ENCODE measurements at places on chromosomes 12 and 14. TPM values are rescaled to one million over a fixed set of nuclear protein-coding genes. Genes with fewer than 3 reads are reported as not detected.

DNA sequence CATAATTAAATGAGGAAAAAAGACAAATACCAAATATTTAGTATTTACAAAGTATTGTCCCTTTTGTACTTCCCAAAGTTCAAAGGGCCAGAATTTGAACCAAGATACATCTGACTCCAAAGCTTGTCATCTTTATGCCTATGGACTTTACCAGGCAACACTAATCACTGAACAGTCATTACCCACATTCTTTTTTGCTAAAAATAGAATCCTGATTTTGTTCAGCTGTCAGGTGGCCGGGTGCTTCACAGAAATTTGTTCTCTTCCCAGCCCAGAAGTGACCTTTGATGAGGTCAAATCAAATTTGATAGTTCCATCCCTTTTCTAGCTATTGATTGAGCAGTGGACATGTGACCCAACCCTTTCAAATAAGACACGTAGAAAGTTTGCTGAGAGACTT lies 121.6 kb downstream of the LLPH start:
- no peak for DNase-seq

- DNase-seq = no peak
Measured at GRCh38 chr14:90700933-90701776, 115.1 kb downstream of the TTC7B start.

- no peak for DNase-seq
Measured at GRCh38 chr12:88985631-88986030, 366.7 kb downstream of the DUSP6 start.

- DNase-seq = no peak
Measured at GRCh38 chr12:88897723-88898122, 317.5 kb upstream of the KITLG start.

DNA sequence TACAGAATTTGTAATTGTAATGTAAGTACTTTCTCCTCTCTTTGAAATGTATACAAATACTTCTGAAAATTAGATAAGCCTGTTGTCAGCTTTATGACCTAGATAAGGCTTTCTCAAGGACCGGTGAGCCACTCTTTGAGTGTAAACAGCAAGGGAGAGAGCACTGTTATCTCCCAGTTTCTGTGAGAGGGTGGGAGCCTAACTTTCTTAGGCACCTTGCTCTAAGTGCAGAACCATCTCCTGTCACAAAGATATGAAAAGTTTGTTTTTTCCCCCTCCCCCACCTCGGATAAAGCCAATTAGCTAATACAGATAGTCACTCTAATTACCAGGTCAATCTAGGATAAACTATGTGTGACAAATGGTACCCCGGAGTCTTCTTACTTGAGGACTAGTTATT lies 35.8 kb downstream of the CAPS2 start:
- no peak for DNase-seq

- no peak for DNase-seq
Measured at GRCh38 chr12:7046383-7047105, 14.0 kb upstream of the C1S start.

GRCh38 chr12:116135209-116135930 lies 142.1 kb downstream of the MED13L start:
- DNase-seq = no peak

GRCh38 chr14:93917141-93917540 lies 10.0 kb upstream of the FAM181A start:
- DNase-seq = no peak

GRCh38 chr14:55500219-55500701 lies 59.8 kb upstream of the TBPL2 start:
- DNase-seq = peak; percentile 57

DNA sequence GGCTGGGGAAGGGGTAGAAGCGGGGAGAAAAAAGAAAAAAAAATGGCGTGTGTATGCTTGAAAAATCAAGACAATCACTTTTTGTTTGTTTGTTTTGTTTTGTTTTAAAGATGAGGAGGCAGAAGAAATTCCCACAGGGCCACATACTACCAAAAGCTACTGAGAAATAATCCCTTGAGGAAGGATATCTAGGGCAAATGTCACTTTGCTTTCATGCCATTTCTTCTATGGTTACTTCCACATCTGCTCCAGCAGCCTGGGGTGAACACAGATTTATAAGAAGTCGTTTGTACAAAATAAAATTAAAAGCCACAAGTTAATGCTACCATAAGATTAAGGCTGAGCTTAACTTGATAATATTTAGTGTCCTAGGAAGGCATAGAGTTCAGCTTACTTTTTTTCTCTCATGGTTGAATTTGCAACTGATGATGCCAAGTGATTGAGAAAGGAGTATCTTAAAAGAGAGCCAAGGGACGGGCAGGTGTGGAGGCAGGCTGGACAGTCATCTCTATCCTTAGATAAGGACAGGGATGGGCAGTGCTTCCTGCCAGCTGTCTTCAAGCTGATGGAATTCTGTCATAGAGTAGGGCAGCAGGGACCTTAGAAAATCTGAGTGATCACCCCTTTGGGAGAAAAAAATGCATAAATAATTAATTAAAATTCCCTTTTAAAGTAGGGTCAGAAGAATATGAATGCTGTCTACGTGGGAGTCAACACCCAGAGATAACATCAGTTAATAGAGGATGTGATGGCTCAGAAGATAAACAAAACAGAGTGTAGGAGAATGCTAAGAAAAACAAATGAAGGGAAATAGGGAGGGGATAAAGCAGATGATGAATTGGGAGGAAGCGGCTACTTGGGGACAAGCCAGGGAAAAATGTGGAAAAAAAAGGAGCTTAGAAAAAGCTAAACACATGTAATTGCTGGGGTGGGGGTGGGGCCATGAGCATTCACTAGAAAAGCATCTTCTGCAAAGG lies 57.1 kb downstream of the DYRK2 start:
- no peak for DNase-seq

DNA sequence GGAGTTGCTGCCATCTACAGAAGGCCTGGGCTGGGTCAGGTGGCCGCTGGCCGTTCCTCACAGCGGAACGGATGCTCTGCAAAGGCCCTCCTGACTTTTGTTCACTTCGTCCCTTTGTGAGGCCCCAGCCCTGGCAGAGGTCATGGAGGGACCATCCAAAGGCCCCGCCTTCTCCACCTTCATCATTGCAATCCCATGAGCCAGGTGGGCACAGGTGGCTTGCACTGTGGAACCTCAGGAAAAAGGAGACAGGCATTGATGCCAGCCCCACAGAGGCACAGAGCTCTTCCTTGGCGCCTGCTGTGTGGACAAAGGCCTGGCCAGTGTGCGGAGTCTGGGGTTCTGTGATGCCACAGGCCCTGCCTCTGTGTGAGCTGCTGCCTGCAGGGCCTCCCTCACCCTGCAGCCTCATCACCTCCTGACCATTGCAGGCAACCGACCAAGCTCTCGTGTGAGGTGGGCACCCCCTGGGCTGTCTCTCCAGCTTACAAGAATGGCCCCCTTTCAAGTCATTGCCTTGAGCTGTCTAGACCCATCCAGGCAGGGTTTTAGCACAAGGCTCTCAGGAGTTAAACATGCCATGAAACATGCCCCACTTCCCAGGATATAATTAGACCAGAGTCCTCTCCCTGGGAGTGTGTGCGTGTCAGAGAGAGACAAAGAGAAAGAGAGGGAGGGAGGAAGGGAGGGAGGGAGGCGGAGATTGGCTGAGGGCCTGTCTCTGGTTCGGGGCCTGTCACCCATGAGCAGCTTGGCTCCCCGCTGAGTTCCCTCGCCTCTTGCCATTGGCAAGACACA lies 19.3 kb downstream of the NFKBIA start:
- DNase-seq = peak; percentile 75

- DNase-seq = no peak
Measured at GRCh38 chr14:68225321-68225720, 405.7 kb downstream of the RAD51B start.

GRCh38 chr12:95497031-95497430 lies 23.1 kb downstream of the METAP2 start:
- no peak for DNase-seq

DNA sequence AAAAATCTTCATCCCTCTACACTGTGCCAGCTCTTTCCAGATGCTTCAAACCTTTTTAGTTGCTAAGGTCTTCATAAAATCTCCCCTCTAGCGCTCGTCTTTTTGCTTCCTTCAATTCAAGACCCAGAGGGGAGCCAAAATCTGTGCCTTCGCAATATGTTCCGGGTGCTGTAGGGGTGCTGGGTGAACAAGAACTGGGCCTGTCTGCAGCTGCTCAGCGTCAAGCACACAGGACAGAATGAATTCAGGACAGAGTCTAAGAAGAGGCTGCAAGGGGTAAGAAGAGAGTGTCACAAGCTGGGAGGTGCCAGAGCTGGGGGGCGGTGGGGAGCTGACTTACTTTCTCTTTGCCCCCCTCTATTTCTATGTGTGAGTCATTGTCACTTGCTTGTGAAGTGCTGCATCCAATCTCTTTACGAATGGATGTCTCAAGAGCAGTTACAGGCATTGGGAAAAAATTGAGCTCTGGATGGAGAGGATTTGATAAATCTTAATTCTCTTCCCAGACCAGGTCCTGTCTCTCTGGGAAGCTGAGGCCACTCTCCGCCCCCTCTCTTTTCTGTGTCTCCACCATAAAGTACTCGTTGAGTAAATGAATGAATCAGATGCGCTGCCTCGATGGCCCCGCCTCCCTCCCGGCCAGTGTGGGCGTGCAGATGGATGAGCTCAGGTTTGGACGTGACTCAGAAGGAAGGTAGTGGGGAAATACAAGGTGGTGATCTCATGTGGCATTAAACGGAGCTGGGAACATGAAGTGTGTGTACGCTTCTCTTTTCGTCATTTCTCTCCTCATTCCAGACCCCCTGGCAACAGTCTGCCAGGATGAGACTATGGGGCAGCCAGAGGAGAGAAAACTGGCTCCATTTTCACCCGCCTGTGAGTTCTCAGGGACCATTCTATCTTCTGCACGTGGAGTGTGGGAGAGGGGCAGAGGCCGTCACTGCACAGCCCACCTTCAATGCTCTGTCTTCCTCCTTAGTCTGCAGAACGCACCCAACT lies 91.3 kb downstream of the TSPAN9 start:
- DNase-seq = no peak

DNA sequence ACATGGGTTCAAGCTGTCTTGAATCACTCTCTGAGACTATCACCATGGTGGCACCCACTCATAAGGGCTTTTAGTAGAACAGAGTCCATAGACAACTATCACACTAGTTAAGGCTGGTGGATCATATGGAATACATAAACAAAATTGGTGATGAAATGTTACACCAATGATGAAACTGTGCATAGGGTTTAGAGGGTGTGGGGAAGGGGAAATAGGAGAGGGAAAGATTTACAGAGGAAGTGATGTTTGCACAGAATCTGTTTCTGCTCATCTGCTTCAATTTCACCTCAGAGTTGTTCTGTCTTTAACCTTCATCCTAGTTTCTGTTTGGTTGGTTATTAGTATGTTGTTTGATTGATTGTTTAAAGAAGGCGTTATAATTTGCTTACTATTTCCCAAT lies 2.4 kb upstream of the RXYLT1 start:
- no peak for DNase-seq

GRCh38 chr14:74919421-74920165 lies 3.5 kb downstream of the RPS6KL1 start:
- DNase-seq = no peak

DNA sequence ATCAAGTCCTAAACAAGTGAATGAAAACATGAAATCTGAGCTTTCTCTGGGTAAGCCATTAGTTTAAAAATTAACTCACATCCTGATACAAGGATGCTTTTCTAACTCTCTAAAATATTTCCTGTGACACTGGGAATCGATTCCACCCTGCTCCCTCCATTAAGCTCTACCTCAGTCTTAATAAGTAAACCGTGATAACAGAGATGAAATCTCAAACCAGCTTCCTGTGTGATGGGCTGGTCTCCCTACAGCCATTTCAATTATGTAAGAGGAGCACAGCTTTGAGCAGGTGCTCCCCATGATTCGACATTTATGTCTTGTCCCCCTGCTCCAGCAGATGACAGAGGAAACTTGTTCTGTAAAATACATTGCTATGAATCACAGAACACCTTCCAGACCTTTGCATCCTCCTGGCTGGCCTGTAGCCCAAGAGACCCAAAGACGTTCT lies 59.0 kb downstream of the GAS2L3 start:
- DNase-seq = no peak

DNA sequence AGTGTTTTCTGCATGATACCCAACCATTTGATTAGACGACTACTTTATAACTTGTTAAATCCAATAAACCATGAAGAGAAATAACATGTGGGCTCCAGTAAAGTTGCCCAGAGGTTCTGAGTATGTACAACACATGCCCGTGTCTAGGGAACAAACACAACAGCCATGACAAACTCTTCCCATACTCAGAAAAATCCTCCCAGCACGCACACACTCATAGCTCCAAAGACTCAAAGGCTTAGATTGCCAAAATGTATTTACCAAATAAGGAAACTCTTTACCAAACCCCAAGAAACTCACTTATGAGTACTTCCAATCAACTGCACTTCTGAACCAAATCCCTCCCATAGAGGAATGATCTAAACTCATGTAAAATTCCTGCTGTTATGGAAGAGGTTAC lies 17.3 kb downstream of the SART3 start:
- no peak for DNase-seq

DNA sequence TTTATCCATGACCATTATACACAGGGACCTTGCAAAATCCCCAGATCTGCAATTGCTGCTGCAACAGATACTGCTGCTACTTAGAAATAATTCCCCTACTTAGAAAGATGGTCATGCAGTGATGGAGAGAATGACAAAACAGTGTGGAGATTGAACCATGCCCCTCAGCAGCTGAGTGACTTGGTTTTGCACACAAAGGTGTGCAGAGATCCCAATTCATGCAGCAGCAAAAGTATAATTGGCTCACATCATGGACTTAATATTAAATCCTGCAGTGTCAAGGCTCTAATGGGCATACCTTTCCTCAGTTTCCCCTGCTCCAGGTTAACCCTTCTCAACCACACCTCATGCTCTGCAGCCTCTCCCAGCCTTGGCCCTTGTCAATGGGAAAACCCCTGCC lies 3.0 kb upstream of the KRT78 start:
- no peak for DNase-seq

DNA sequence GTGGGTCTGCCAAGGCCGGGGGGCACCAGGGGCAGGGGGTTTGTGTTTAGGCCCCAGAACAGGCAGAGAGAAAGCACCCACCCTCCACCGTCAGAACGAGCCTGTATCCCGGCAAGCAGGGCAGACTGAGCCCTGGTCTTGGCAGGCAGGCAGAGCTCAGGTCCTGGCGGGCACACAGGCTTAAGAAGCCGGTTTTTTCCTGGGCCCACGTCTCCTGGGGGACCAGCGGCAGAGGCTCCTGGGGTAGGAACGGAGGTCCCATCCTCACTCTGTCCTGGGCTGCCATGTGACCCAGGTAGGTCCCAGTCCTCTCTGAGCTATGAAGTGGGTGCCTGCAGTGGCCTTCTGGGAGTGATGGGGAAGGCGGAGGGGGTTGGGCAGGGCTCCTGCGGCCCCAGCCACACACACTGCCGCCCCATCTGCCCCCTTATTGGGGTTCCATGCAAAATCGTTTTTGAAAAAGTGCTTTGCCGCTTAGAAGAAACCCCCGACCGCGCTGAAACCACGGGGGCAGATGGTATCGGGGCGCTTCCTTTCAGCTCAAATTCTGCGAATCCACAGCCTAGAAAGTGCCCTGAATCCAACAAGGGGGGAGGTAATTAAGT lies 24.2 kb downstream of the SH2B3 start:
- DNase-seq = no peak

Gene IRF2BPL
- 25.1 TPM for total RNA-seq

Gene SPTSSA
- 19.1 TPM for total RNA-seq

Gene GUCY2C
- 20.5 TPM for total RNA-seq

Gene PRPH
- total RNA-seq = 18.7 TPM

Gene SAMD15
- total RNA-seq = not detected

Gene OR10G2
- total RNA-seq = not detected

Gene KRT3
- not detected for total RNA-seq

Gene BHLHE41
- total RNA-seq = 22.8 TPM
